AG04449 (cell line): ENCODE measurements at places on chromosomes 12 and 14.

- DNase-seq, result no peak
These were observed 202.7 kb upstream of the GARIN6 start for GRCh38 chr12:99444859-99445316.

DNA sequence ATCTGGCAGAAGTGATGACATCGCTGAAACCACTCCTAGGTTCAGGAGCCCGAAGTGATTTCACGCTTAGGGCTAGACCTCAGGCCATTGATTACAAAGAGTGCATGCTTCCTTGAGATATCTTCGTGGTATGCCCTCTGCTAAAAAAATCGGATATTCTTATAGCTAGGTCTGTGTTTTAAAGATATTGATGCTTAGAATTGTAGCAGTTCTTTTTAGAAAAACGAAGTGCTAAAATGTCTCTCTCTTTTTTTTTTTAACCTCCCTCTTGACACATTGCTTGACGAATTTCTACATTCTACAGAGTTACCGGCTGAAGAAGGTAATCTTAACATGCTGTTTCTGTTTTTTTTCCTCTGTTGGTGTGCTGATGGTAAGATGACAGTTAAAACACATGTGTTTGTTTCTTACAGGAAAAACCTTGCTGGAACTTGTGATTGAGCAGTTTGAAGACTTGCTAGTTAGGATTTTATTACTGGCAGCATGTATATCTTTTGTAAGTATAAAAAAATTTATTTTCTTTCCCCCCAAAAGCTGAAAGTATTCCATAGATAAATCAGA is 1.3 kb downstream of the ATP2A2 start:
- DNase-seq, result no peak

- DNase-seq, result no peak
These were observed 116.3 kb downstream of the SLC15A4 start for GRCh38 chr12:128707488-128707887.

DNA sequence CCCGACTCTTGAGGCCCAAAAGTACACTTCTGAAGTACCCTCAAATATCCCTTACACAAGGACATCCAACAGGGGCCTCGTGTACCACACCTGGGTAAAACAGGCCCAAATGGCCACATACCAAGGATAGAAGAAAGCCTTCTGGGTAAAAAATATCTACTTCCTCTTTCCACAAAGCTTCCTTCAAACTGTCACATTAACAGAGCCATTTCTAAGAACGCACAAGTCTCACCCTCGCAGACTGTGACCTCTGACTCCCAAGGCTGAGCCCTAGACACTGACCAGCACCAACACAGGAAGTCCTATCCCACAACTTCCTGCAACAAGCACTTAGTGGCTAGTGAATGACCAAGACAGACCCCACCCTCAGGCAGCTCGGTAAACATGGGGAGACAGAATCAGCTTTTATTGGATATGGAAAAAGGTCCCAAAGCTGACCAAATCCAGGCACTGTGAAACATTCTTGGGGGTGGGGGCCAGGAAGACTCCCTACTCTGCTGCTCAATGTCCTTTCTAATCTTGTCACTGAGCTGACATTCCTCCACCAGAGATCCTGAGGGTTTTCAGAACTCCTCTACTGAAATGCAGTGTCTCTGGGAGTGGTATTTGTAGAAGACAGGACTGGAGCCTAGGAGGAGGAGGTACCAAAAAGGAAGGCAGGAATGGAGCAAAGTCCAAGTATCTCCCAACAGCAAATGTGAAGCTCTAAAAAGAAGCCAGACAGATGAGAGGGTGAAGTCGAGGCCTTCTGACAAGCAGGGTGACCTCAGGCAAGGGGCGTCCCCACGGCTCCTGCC is 15.9 kb downstream of the KCTD10 start:
- no peak for DNase-seq

GRCh38 chr12:116236148-116236731 is 41.3 kb downstream of the MED13L start:
- no peak for DNase-seq
